NCI-H2029 treated with DMSO at 0.1 percent for 48 hours (cell line): ENCODE measurements at places on chromosomes 7 and 10.

GRCh38 chr10:44864051-44864450 lies 47.1 kb upstream of the TMEM72 start:
- no peak for DNase-seq

DNA sequence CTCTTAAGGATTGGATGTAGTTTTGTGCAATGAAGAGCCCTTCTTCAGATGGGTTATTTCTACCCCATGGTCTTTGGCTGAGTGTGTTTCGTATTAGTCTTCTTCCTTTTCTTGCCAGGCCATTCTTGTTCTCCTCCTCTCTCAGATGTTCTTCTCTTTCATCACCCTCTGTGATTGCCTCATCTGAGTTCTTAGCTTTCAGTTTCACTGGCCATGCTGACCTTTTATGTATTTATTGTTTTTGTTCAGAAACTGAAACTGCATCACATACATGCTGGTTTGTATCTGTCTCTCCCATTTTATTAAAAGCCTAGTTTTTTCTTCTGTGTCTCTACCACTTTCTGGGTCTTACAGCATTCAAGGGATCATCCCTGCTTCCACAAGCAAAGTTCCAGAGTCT lies 21.7 kb upstream of the PCGF5 start:
- DNase-seq = no peak

DNA sequence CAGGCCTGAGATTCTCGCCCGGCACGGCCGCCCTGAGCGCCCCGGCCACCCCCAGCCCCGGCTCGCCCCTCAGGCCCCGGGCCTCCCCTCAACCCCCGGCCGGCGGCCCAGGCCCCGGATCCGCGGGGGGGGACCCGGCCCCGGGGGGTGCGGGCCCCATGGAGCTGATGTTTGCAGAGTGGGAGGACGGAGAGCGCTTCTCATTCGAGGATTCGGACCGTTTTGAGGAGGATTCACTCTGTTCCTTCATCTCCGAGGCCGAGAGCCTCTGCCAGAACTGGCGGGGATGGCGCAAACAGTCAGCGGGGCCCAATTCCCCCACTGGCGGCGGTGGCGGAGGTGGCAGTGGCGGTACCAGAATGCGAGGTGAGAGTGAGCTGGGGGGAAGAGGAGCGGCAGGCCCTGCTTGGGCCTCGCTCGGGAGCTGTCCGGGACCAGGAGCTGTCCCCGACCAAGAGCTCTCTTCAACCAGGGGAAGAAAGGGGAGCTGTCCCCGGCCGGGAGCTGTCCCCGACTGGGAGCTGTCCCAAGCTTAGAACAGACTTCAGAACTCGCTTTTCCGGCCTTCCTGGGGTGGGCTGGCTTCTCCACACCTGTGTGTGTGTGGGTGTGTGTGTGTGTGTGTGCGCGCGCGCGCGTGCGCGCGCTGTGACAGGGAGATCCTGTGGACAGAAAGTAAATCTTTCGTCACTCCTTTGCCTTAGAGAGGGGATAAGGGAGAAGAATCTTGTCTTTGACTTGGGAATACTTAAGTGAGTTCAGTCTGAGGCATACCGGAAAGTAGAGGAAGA lies 510 bp downstream of the ZSWIM8 start:
- DNase-seq = no peak

DNA sequence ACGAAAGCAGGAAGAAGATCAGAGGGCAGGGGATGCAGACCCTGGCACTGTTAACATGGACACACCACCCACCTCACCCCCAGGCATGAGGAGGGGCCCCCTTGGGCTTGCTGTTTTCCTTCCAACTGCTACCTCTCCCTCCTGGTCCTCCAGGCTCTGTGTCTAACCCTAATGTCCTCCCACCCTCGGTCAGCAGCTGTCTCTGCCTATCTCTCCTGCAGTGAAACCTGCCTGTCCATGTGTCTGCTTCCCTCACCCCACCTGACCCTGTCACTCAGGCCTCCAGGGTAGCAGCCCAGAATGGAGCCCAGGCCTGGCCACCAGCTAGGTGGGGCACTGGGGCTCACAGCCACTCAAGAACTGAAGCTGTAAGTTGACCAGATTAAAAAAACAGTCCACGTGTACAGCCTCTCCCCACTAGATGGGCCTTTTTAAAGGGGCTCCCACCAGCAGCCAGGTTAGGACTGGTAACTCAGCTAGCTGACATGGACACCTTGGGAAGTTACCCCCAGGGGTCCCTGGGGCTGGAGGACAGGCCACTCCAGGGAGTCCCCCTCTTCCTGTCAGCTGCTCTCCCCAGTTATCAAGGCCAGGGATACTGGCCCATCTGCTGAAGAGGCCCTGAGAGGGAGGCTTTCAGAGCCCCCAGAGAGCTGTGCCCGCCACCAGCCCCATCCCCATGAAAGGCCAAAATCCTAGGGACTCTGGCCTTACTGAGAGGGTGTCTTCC lies 1.5 kb downstream of the SMARCD3 start:
- no peak for DNase-seq

GRCh38 chr10:122232769-122233168 lies 38.3 kb upstream of the BTBD16 start:
- DNase-seq = no peak

- peak; percentile 55 for DNase-seq
Measured at GRCh38 chr7:2522780-2523433, 3.3 kb downstream of the LFNG start.

GRCh38 chr10:36899652-36900051 lies 225.7 kb upstream of the ANKRD30A start:
- no peak for DNase-seq

DNA sequence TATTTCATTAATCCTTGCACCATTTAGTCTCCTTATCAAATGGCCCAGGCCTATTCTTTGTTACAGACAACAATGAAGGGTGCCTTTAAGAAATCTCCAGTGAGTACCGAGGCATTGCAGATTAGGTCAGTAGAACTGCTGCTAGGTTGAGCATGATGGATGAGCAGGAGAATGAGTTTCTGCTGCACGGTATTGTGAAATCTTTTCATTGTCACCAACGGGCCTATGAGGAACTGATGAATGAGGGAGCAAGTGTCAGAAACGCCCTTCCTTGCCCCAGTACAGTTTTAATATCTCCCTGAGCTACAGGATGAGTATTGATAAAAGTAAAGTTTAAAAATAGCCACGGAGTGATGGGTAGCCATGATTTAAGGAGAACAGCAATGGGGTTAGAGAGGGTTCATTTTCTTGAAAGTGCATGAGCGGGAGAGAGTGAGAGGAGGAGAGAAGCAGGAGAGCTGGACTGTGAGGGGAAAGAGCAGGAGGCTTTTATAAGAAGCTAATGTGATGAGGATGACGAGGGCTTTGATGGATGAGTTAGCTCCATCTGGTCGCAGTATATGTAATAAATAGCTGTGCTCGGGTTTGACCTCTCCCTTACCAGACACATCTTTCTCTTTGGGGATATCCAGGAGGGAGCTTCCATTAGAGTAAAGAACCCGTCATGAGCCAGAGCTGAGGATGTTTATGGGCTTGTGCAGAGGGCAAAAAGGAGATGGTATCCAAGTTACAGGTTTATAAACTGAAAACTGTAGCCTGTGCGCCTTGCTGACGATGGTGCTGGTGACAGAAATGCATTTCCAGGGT lies 526.1 kb downstream of the LRMDA start:
- DNase-seq = no peak

- no peak for DNase-seq
Measured at GRCh38 chr7:139623518-139623917, 100.0 kb downstream of the CLEC2L start.

DNA sequence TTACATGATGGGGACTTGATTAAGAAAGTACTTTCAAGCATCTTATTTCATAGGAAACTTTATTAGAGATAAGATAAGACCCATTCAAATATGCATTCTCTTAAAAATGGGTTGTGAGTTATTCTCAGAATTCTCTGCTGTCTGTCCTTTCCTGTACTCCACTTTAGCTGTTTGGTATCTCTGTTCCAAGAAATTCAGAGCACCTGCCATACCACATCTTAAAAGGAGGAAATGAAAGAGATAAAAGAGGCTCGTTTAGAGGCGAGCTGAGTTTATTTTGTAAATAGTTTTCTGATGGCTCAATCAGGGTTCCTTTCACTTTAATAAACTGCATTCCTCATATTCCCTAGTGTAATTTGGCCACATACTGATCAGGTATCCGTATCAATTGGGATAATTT lies 87.2 kb downstream of the MDFIC start:
- DNase-seq = no peak

GRCh38 chr7:45189151-45189970 lies 31.8 kb downstream of the RAMP3 start:
- DNase-seq = no peak

DNA sequence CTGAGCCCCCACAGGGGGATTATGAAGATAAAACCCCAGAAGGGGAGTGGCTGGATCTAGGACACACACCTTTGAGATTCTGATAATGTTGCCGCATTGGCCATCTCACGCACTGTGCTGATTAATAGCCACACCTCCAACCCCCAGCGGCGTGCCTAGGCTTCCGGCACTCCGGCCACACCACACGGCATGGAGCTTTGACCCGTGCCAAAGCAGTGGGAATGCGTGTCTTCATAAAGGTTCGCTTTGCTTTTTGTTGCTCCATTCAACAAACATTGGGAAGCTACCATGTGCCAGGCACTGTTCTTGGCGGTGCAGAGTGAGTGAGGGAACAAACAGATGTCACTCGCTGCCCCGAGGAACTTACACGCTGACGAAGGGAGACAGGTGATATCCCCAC lies 117.6 kb downstream of the TCERG1L start:
- no peak for DNase-seq

- no peak for DNase-seq
Measured at GRCh38 chr10:45373003-45373575, 927 bp upstream of the ALOX5 start.
